KBM-7 (cell line): ENCODE measurements at places on chromosomes 3 and 15.
A peak's percentile ranks its signal among the peaks of the same experiment; 100 is the strongest.

DNA sequence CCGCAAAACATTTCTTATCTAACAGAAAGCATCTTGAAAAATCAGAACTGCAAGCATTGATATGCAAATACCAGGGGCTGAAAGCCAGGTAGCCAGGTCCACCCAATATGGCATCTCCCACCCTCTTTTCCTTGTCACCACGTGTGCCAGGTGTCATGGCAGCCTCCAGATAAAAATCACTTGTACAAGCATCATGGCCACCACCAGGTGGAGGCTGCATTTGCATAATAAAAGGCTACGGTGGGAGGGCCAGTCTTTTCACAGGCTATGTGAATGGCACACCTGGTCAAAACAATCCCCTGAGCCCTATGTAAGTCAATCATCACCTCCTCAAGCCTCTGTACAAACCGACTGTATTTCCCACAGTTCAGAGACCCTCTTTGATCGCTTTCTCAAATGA is 1233.1 kb upstream of the ALCAM start:
- no peak for DNase-seq

GRCh38 chr15:36805278-36805677 is 225.9 kb downstream of the CDIN1 start:
- DNase-seq, result no peak

GRCh38 chr3:66795365-66795764 is 202.7 kb upstream of the KBTBD8 start:
- DNase-seq, result no peak

- DNase-seq, result no peak
These were observed 442.6 kb upstream of the THRB start for GRCh38 chr3:24937228-24937627.

DNA sequence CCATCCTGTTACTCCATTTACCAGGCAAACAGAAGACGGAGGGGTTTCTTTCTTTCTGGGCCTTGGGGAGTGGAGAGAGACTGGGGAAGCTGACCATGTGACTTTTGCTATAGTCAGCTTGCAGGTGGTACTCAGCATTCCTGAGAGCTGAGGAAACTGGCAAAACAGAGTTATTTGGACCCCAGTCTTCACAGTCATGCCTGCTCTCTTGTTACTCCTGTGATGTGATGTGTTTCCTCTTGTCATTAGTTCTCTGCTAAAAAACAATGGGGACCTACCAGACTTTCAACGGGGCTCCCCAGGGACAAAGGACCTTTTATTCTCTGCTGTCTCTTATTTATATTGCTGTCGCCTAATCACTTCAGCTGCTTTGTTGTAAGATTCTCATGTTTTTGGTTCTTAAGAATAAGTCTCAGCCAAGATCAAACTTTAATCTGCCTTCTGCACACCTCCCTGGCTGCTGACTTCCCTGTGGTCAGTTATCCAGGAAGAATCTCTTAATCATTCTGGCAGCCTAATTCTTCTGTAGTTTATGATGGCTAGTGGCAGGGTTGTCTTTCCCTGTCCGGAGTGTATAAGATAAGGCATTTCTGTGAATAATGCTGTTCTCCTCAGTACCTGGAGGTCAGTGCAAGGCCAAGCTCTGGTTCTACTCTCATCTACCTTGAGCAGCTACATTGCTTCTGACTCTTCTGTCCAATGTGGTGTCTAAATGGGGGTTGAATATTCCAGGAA is 8.8 kb downstream of the STARD9 start:
- DNase-seq, result no peak

DNA sequence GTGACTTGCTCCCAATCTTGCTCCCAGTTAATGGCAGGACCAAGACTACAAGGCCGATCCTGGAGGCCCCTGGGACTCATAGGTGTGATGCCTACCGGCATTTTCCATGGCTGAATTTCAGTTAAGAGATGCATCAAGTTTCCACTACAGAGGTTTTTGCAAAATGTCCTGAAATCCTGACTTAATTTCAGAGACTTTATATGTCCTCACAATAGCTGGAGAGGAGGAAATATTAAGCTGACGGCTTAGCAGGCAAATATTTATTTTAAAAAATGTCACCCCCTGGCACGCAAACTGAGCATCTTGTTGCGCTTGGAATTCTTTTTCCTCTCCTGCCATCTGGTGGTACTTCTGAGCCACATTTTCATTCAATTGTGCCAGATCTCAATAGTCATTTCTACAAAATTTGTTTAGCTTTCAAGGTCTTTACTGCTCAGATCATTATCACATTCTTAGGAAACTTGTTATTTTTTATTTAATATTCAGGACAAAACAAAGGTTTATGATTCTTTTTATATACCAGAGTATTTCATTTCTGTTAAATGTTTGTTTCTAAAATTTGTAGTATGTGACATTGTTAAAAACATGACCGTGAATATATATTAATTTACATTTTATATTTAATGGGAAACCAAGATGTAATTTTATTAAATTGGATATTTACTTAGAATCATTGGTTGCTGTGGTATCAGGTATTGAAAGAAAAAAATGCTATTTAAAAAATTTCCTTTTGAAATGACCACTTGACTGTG is 189.2 kb upstream of the THRB start:
- DNase-seq, result peak; percentile 49

DNA sequence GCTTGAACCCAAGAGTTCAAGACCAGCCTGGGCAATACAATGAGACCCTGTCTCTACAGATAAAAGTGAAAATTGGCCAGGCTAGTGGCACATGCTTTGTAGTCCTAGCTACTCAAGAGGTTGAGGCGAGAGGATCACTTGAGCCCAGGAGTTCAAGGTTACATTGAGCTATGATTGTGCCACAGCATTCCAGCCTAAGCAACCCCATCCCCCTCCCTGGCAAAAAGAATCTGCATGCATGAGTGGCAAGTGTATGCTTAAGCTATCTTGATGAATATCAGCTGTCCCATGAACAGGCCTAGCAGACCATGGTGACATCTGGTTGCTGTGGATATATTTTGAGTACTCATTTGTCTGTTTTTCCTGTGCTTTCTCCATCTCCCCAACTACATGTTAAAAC is 4.7 kb downstream of the ATRIP start:
- DNase-seq, result no peak

- no peak for DNase-seq
These were observed 82.3 kb upstream of the NPHP3 start for GRCh38 chr3:132804498-132804897.

GRCh38 chr3:40200692-40201316 is 108.7 kb upstream of the EIF1B start:
- DNase-seq, result no peak

DNA sequence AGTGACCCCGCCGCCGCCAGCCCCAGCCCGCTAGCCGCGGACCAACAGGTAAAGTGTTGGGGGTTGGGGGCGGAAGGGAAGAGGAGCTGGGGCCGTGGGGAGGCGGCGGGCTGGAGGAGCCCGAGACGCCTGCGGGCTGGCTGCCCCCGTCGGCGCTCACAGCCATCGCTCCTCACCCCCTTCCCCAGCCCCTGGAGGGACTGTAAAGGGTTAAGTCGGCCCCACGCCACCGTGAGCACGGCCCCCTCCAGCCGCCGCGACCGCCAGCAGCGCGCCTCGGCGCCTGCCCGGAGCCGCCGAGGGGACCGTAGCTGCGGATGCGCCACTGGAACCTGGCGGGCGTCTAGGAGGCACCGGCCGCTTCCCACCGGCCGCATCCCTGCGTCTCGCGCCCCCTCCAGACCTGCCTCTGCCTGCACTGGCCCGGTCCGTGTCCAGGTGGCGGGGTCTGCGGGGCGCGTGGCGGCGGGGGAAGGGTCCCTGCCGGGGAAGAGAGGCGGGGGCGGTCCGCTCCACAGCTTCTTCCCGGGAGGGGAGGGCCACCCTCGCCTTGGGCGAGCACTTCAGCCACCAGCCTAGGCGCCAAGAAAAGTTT is 522 bp downstream of the MED12L start:
- peak; percentile 37 for DNase-seq

GRCh38 chr15:34279368-34279767 is 54.6 kb downstream of the EMC4 start:
- no peak for DNase-seq

GRCh38 chr15:71448688-71449114 is 333.4 kb downstream of the THSD4 start:
- peak; percentile 60 for DNase-seq

- no peak for DNase-seq
These were observed 220.9 kb upstream of the NANOGP8 start for GRCh38 chr15:35305946-35306345.

DNA sequence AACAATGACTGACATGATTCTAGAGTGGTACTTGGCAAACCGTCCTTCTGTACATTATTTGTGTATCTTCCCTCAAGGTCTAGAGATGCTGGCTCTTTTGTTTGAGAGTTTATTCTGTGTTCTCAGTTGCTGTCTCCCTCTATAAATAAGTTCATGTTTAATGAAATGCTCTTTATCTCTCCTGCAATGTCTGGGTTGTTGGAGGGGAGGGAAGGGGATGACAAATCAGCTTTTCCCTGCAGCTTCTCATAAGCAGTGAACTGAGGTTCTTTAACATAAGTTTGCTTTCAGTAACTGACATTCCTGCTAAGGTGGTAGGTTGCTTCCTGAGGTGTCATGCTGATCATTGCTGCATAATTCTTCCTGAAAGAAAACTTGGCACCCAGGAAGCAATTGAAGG is 21.8 kb downstream of the ITPR1 start:
- DNase-seq, result no peak

DNA sequence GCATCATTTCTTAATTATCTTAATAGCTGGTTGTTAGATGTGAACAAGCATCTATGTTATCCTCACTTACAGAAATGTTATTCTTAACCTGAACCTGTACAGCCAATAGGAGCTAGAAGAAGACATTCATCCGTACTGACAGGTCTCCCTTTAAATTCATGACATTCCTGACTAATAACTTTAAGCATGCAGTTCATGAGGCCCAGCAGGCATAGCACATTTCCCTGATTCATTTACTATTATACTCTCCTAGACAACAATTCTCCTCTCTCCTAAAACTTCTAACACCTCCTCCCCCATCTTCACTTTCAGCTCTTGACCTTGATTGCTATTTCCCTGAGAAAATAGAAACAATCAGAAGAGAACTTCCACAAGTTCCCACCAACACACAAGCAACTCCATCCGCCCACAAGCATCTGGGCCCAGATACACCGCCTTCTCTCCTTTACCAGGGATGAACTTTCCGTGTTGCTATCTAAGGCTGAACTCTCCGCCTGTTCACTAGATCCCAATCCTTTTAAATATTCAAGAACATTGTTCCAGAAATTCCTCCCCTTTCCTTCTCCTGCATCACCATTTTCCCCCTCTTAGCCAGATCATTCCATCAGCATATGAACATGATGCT is 62.9 kb upstream of the SPRED1 start:
- no peak for DNase-seq

DNA sequence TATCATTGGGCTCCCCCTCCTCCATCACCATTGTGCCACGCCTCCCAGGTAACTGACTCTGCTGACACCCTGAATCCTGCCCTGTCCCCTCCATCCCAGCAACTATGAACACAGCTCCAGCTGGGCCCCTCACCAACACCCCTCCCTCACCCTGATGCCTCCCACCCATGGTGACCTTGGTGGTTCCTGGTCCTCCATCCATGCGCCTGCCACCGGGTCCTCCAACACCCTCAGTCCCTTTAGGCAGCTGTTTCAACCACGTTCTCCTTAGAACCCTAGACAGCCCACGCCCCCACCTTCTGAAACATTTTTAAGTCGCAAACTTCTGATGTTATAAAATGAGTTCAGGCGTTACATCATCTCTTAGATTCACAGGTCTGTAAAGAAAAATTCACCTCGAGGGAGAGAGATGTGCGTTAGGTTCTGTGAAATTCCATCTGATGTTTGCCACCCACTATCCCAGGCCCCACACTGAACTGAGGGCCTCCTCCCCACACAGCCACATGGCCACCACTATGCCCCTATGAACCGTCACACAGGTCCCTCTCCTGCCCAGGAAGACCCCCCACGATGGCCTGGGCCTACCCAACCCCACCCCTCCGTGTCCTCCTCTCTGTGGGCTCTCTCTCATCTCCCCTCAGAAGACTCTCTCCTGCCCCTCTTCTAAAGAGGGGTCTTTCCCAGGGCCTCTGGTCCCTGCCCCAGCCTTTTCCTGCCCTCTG is 29.8 kb downstream of the PCSK6 start:
- no peak for DNase-seq

DNA sequence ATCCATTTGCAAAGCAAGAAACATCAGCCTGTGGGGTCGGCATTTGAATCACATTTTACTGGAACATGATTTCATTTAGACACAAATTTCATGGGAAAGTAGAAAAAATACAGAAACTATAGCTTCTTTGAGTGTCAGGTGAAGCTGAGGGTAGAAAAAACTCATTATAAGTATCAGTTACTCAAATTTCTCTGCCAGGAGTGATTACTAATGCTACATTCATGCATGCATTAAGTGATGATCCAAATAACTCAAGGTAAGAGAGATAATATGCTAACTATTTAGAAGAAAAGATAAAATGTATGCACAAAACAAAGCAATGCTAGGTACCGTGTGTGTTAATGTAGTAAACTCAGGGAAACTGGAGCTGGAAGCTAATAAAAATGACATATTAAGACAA is 406.0 kb downstream of the GAP43 start:
- DNase-seq, result no peak

- no peak for DNase-seq
These were observed 1.9 kb upstream of the DPPA4 start for GRCh38 chr3:109339197-109339596.

- DNase-seq, result peak; percentile 37
These were observed 47.4 kb downstream of the ERICH6 start for GRCh38 chr3:150656316-150656715.

GRCh38 chr3:152628496-152628895 is 206.4 kb upstream of the P2RY1 start:
- no peak for DNase-seq

- DNase-seq, result no peak
These were observed 17.1 kb upstream of the ITPKA start for GRCh38 chr15:41476416-41477048.

DNA sequence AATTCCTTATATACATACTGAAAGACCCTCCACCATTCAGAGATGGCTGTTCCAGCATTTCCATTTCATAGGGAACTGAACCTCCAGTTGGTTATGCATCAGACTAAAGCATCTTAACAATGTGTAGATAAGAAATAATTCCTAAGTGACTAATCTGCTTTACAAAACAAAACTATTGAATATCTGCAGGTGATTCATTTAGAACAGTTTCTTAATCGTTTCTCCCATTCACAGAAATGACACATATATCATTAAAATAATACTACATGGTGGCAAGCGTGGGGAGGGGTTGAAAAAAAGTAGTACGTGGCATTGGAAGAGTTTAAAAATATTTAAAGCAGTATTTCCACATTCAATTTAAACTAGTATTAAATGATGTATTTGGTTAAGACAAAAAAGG is 19.5 kb downstream of the COPS2 start:
- no peak for DNase-seq

DNA sequence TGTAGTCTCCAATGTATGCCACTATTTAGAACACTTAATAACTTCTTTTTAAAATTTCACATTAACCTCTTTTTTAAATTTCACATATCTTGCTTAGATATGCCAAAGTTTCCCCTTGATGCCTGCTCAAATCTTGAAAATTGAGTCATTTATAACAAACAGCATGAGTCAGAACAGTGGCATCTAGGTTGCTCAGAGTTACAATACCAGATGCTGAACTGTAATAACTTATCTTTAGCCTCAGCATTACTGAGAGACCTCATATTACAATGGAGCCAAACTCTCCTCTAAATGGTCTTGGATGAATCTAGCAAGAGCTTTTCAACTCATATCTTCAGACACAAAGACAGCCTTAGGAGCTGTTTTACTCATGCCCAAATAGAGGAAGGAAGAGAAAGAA is 439.3 kb upstream of the ARPP21 start:
- peak; percentile 16 for DNase-seq

- no peak for DNase-seq
These were observed 157.3 kb upstream of the BHLHE40 start for GRCh38 chr3:4821975-4822374.

- DNase-seq, result no peak
These were observed 543.7 kb upstream of the ADAMTS9 start for GRCh38 chr3:65231544-65231943.

GRCh38 chr3:134621854-134622253 is 29.0 kb downstream of the KY start:
- no peak for DNase-seq
